ENCODE measurements at places on chromosomes 12 and 14.

GRCh38 chr12:96225044-96225855, 31.1 kb downstream of the ELK3 start:
- no peaks in the 10 kb centered on the region for H3K4me1 ChIP-seq
- H3K27ac ChIP-seq = no peak overlapping the region
- DNase-seq = no peak
- no peaks in the 10 kb centered on the region for H3K27me3 ChIP-seq
- H3K36me3 ChIP-seq = no peaks in the 10 kb centered on the region

- no peak overlapping the region for H3K4me3 ChIP-seq
- no peak overlapping the region for H3K27ac ChIP-seq
- no peaks in the 10 kb centered on the region for H3K36me3 ChIP-seq
- peak; percentile 72 for DNase-seq
- no peaks in the 10 kb centered on the region for H3K27me3 ChIP-seq
- H3K4me1 ChIP-seq = no peaks in the 10 kb centered on the region
These were observed 341.6 kb downstream of the VRK1 start for GRCh38 chr14:97138801-97139200.

DNA sequence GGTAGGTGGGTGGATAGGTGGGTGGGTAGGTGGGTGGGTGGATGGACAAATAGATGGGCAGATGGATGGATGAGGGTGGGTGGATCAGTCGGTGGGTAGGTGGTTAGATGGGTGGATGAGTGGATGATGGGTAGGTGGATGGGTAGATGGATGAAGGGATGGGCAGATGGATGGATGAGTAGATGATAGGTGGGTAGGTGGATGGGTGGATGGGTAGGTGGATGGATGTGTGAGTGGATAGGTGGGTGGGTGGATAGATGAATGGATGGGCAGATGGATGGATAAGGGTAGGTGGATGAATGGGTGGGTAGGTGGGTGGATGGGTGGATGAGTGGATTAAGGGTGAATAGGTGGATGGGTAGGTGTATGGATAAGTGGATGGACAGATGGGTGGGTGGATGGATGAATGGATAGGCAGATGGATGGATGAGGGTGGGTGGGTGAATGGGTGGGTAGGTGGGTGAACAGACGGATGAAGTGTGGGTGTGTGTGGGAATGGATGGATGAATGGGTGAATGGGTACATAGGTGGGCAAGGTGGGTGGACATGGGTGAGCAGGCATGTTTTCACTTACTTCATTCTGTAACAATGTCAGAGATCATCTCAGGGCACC, 3.3 kb upstream of the INF2 start:
- no peak for DNase-seq
- H3K36me3 ChIP-seq = no peaks in the 10 kb centered on the region
- no peak overlapping the region for H3K4me3 ChIP-seq
- no peak overlapping the region for H3K27ac ChIP-seq
- peaks cover 23% of the 10 kb centered on the region for H3K4me1 ChIP-seq

- H3K4me3 ChIP-seq = no peak overlapping the region
- no peaks in the 10 kb centered on the region for H3K27me3 ChIP-seq
- DNase-seq = peak; percentile 21
- H3K36me3 ChIP-seq = no peaks in the 10 kb centered on the region
These were observed 98.5 kb upstream of the PLEKHA5 start for GRCh38 chr12:19031032-19031431.

- H3K4me3 ChIP-seq = no peak overlapping the region
- no peaks in the 10 kb centered on the region for H3K36me3 ChIP-seq
- no peak for DNase-seq
- H3K4me1 ChIP-seq = no peaks in the 10 kb centered on the region
- H3K27ac ChIP-seq = no peak overlapping the region
- H3K27me3 ChIP-seq = no peaks in the 10 kb centered on the region
These were observed 100.2 kb upstream of the ALX1 start for GRCh38 chr12:85179680-85180270.

GRCh38 chr12:41302979-41303403, 114.9 kb downstream of the PDZRN4 start:
- H3K27me3 ChIP-seq = no peaks in the 10 kb centered on the region
- no peak overlapping the region for H3K4me3 ChIP-seq
- no peak overlapping the region for H3K27ac ChIP-seq
- H3K36me3 ChIP-seq = no peaks in the 10 kb centered on the region
- DNase-seq = no peak

DNA sequence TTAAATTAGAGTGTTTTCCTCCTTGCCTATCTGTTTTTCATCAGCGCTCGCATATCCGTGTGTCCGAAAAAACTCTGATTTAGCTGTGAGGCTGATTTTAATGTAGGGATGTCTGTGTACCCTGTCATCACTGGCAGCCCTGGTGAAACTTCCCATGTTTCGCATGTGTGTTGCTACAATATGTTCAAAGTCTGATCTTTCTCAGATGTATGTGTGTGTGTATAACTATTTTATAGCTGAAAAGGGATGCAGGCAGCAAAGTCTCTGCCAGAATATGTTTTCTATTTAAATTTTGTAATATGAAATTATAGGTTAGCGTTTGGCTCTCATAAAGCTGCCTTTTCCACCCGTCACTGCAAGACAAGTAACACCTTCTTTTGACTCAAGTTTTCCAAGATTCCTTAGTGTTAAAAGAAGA, 154.8 kb downstream of the TMTC2 start:
- H3K27me3 ChIP-seq = no peaks in the 10 kb centered on the region
- no peak for DNase-seq
- H3K36me3 ChIP-seq = no peaks in the 10 kb centered on the region
- no peak overlapping the region for H3K4me3 ChIP-seq

GRCh38 chr12:1885082-1885596, 33.3 kb downstream of the CACNA2D4 start:
- no peak overlapping the region for H3K27ac ChIP-seq
- H3K27me3 ChIP-seq = no peaks in the 10 kb centered on the region
- no peak for DNase-seq

- no peak overlapping the region for H3K27ac ChIP-seq
- no peaks in the 10 kb centered on the region for H3K4me1 ChIP-seq
- no peaks in the 10 kb centered on the region for H3K36me3 ChIP-seq
These were observed 23.1 kb downstream of the RHOF start for GRCh38 chr12:121770388-121770787.

GRCh38 chr12:53809005-53809404, 57.2 kb upstream of the CISTR start:
- DNase-seq = no peak
- H3K4me3 ChIP-seq = no peak overlapping the region
- no peak overlapping the region for H3K27ac ChIP-seq
- H3K36me3 ChIP-seq = no peaks in the 10 kb centered on the region
- no peaks in the 10 kb centered on the region for H3K4me1 ChIP-seq

GRCh38 chr12:13121568-13121967, 18.1 kb upstream of the GSG1 start:
- peaks cover 2% of the 10 kb centered on the region for H3K4me1 ChIP-seq
- no peak overlapping the region for H3K27ac ChIP-seq
- no peaks in the 10 kb centered on the region for H3K27me3 ChIP-seq
- no peaks in the 10 kb centered on the region for H3K36me3 ChIP-seq
- no peak for DNase-seq
- no peak overlapping the region for H3K4me3 ChIP-seq

DNA sequence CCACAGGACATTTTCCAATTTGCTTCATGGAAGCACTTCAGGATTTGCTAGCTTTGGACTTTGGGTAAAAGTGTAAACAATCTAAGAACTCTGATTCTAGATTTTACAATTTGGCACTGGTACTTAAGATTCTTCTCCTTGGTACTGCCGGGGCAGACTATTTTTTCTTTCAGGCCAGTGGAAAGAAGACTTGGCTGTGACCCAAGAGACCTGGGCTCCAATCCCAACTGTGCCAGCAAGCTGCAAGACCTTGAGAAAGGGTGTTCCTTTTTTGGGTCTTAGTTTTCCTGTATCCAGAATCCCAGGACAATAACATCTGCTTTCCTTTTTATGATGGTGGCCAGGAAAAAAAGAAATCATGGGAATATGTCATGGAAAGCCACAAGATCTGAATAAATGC, 148.1 kb upstream of the CRY1 start:
- H3K4me1 ChIP-seq = no peaks in the 10 kb centered on the region
- H3K36me3 ChIP-seq = no peaks in the 10 kb centered on the region
- H3K27ac ChIP-seq = no peak overlapping the region
- H3K27me3 ChIP-seq = no peaks in the 10 kb centered on the region

DNA sequence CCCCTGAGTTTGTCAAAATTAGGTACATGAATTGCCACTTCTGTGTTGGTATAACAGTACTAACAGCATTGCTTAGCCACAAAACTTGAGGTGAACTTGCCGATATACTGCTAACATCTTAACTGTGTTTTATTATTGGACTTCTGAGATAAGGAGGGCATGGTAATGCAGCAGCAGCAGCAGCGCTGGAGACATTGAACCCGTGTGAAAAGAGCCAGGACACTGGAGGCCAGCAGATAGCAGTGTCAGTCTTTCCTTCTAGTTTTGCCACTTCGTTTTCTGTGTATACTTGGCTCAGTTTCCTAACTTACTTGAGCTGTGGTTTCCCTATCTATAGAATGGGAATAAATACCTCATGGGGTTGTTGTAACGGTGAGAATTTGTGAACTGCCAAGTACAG, 82.7 kb downstream of the KTN1 start:
- H3K4me1 ChIP-seq = no peaks in the 10 kb centered on the region
- H3K27me3 ChIP-seq = no peaks in the 10 kb centered on the region
- H3K36me3 ChIP-seq = no peaks in the 10 kb centered on the region
- no peak for DNase-seq

GRCh38 chr14:93804654-93805053, 16.4 kb upstream of the PRIMA1 start:
- no peaks in the 10 kb centered on the region for H3K36me3 ChIP-seq
- no peak overlapping the region for H3K27ac ChIP-seq
- no peaks in the 10 kb centered on the region for H3K27me3 ChIP-seq
- DNase-seq = peak; percentile 51
- H3K4me1 ChIP-seq = no peaks in the 10 kb centered on the region

- peaks cover 2% of the 10 kb centered on the region for H3K36me3 ChIP-seq
- H3K27ac ChIP-seq = no peak overlapping the region
- no peak for DNase-seq
These were observed 37.5 kb downstream of the RAP1B start for GRCh38 chr12:68648179-68648578.

DNA sequence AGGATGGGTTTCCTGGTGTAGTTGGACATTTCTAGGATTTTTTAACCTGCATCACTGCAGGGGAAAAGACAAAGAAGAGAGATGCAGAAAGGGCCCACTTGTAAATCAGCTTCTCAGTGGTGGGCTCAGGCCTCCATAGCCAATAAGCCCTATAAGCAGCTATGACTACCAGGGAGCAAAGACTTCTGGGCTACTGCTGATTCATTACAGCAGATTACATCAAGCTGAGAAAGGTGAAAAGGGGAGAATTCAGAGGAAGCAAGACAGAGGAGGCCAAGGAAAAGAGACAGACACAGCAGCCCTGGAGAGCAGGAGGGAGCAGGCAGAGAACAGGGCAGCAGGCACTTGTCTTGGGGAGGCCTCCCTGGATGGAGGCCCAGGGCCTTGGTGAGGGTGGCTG, 95.2 kb downstream of the KCNA5 start:
- no peak overlapping the region for H3K4me3 ChIP-seq
- no peaks in the 10 kb centered on the region for H3K27me3 ChIP-seq
- no peaks in the 10 kb centered on the region for H3K36me3 ChIP-seq

DNA sequence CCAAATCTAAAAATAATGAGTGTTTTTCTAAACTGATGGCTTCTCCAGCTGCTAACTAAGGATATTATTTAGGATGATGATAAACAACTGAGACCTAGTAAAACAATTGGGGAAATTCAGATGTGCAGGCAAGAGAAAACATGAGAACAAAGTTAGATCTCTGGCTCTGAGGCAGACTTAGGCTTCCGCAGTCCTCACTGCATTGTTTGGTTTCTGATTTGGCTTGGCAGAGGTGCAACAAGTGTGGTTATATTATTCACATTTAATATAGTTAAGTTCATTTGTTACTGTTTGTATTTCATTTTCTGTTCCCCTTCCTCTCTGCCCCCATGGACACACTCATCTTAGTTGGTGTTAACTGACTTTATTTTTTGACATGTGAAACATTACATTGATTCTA, 30.2 kb upstream of the NR1H4 start:
- DNase-seq = no peak
- H3K36me3 ChIP-seq = no peaks in the 10 kb centered on the region
- no peaks in the 10 kb centered on the region for H3K4me1 ChIP-seq
- H3K27me3 ChIP-seq = no peaks in the 10 kb centered on the region
- no peak overlapping the region for H3K4me3 ChIP-seq

DNA sequence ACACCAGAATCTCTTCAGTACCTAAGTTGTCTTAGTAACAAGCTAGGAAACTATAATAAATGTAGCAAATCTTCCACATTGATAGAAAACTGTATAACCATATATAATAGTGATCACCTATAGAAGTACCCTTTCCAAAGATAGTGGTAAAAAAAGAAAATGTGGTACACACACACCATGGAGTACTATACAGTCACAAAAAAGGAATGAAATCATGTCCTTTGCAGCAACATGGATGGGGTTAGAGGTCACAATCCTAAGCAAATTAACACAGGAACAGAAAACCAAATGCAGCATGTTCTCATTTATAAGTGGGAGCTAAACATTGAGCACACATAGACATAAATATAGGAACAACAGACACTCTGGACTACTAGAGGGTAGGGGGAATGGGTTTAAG, 90.5 kb downstream of the SLC25A21 start:
- no peak for DNase-seq
- H3K4me1 ChIP-seq = no peaks in the 10 kb centered on the region
- H3K36me3 ChIP-seq = no peaks in the 10 kb centered on the region
- no peaks in the 10 kb centered on the region for H3K27me3 ChIP-seq
- H3K4me3 ChIP-seq = no peak overlapping the region
- no peak overlapping the region for H3K27ac ChIP-seq

GRCh38 chr12:34393086-34393820, 371.0 kb downstream of the ALG10 start:
- H3K4me1 ChIP-seq = no peaks in the 10 kb centered on the region
- H3K4me3 ChIP-seq = no peak overlapping the region
- no peak for DNase-seq
- H3K27ac ChIP-seq = no peak overlapping the region

- H3K36me3 ChIP-seq = no peaks in the 10 kb centered on the region
- H3K27me3 ChIP-seq = no peaks in the 10 kb centered on the region
- H3K27ac ChIP-seq = no peak overlapping the region
- H3K4me3 ChIP-seq = no peak overlapping the region
- peaks cover 7% of the 10 kb centered on the region for H3K4me1 ChIP-seq
These were observed 36.6 kb downstream of the LRP6 start for GRCh38 chr12:12230275-12230674.

- no peak for DNase-seq
- no peak overlapping the region for H3K4me3 ChIP-seq
- no peak overlapping the region for H3K27ac ChIP-seq
- H3K27me3 ChIP-seq = no peaks in the 10 kb centered on the region
- no peaks in the 10 kb centered on the region for H3K36me3 ChIP-seq
- no peaks in the 10 kb centered on the region for H3K4me1 ChIP-seq
These were observed 1.4 kb downstream of the C14orf180 start for GRCh38 chr14:104580961-104581360.

DNA sequence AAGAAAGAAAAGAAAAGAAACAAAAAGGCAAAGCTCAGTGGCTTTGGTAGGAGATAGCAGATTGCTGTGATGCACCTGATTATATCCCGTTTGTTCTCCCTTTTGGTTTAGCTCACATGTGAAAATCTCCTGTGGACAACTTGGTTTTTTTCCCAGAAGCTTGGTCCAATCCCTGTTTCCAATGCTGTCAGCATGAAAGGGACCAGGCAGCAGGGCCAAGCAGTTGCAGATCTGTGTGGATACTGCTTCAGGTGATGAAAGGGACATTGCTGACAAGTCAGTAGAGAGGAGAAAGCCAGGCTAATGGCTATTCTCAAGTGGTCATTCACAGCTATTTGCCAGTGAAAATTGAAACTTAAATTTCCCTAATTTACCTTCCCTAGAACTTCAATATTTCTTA, 18.8 kb upstream of the SLCO1A2 start:
- H3K4me3 ChIP-seq = no peak overlapping the region
- no peaks in the 10 kb centered on the region for H3K27me3 ChIP-seq
- no peaks in the 10 kb centered on the region for H3K36me3 ChIP-seq
- no peaks in the 10 kb centered on the region for H3K4me1 ChIP-seq
